NCI-H1417 treated with DMSO at 0.1 percent for 48 hours (cell line): ENCODE measurements at places on chromosomes 2 and 18.

GRCh38 chr18:58438958-58439300 lies 190.0 kb downstream of the ALPK2 start:
- DNase-seq = no peak

DNA sequence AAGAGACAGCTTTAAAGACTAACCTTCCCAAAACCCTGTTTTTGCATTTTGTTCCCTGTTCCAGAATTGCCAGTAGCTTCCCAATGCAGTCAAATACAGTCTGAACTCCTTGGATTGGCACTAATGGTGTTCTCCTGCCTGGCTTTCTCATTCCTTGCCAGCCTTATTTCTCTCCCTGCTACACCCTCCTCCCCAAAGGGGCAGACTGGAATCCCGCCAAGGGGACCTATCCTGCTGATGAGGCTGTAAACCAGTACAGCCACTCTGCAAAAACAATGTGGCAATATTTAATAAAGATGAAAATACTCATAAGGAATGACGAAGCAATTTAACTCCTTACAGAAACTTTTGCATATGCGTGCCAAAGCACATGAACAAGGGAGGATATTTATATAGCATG lies 4.5 kb upstream of the SLC4A5 start:
- no peak for DNase-seq

DNA sequence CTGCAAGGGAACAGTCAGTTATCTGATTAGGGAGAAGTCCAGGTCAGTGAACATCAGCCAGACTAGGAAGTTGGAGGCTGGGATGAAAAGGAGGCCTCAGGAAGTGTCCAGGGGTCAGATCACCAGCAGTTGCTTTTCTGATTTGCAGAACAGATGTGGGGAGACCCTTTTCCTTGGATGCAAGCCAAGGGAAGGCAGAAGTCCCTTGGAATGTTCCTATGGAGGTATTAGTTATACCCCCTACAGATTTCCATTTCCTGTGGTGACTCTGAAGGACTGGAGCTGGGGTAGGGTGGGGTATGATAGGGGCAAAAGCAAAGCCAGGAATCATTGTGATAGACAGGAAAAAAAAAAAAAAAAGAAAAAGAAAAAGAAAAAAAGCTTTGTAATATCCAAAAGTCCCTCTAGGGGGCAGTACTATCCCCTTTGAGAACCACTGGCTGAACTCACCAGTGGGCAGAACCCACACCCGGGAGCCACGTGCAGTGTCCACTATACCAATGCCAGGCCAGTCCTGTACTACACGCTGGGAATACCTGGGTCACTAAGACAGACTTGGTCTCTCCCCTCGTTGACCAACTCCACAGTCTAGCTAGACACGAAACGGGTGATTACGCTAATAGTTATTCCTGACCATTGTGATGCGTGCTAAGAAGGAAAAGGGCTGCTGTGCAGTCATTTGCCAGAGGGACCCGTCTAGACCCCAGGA lies 7.4 kb downstream of the DYSF start:
- no peak for DNase-seq

DNA sequence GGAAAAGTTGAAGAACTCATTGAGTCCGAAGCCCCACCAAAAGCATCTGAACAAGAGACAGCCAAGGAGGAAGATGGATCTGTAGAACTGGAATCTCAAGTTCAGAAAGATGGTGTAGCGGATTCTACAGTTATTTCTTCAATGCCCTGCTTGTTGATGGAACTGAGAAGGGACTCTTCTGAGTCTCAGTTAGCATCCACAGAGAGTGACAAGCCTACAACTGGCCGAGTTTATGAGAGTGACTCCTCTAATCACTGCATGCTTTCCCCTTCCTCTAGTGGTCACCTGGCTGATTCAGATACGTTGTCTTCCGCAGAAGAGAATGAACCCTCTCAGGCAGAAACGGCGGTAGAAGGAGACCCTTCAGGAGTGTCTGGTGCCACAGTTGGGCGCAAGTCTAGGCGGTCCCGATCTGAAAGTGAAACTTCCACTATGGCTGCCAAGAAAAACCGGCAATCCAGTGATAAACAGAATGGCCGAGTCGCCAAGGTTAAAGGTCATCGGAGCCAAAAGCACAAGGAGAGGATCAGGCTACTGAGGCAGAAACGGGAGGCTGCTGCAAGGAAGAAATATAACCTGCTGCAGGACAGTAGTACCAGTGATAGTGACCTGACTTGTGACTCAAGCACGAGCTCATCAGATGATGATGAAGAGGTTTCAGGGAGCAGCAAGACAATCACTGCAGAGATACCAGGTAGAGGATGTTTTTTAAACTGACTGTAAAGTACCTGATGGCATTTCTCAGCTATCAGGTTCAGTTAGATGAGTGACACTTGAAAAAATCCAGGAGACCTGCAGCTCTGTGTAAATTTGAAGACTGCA lies 111.9 kb downstream of the HAUS1 start:
- DNase-seq = no peak

DNA sequence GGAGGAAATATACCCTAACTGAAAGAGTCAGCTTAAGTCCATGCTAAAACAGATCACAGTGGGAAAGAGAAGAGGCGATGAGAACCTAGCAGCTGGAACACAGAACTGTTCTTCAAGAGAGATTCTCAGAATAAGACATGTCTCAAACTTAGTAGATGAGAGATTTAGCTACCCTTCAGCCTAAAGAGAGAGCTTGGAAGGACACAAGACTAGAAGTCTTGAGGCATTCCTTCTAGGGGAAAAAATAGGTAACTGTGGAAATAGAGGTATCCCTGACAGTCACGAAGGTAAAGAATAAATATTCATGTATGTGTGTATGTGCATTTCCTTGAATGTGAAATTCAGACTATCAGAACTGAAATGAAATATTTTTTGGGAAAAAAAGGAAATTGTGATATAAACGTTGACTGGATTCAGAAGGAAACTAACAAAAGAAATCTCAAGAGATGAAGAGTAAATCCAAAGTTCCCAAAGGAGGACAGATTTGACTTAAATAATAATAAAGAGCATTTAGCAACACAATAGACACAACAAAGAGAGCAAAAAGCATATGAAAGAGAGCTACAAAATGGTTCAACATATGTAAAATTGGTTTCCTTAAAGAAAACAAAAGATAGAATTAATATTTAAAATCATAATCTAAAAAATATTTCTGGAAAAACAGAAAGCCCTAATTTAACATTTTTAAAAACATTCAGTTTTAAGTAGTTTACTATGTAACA lies 258.7 kb downstream of the LRP1B start:
- no peak for DNase-seq

DNA sequence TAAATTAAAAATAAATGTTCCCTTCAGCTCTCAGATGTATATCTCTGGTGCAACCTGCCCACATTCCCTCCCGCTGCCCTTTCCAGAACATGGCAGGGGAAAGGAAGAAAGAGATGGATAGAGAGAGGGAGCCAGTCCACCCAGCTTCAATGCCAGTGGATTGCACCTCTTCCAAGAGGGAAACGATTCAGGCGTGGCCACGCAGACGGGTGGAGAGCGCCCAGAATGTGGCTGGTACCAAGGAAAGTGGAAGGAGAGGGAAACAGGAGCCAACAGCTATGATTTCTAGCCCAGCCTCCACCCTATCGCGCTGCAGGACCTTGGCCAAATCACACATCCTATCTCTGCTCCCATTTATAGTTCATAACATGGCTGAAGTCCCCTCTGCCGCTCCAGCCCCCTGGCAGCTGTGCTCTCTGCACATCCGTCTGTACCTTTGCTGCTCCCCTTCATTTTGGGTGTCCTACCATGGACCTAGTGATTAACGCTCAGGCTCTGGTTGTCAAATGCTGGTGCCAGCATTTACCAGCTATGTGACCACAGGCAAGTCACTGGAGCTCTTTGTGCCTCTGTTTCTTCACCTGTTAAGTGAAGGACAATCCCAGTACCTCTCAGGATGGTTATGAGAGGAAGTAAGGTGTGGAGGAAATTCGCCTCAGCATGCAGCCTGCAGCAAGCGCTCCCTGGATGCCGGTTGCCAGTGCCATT lies 66.5 kb downstream of the SFXN5 start:
- DNase-seq = no peak

GRCh38 chr18:25284861-25285550 lies 67.0 kb downstream of the ZNF521 start:
- DNase-seq = no peak

- DNase-seq = no peak
These were observed 9.5 kb upstream of the TRPM8 start for GRCh38 chr2:233907627-233908026.

DNA sequence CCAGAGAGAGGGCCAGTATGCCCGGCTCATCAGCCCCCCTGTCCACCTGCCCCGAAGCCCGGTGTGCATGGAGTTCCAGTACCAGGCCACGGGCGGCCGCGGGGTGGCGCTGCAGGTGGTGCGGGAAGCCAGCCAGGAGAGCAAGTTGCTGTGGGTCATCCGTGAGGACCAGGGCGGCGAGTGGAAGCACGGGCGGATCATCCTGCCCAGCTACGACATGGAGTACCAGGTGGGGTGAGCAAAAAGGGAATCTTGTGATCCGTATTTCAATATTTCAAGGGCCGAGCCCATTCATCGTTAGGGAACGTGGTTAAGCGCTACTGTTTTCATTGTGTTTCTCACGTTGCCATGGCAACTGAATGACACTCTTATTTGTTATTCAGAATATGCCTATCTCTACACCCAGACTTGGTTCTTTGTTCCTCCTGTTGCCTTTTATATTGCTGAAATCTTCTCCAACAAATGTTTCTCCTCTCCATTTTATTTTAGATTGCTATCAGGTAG lies 81.5 kb downstream of the NRP2 start:
- no peak for DNase-seq

GRCh38 chr2:115757286-115757685 lies 1314.8 kb downstream of the DPP10 start:
- DNase-seq = no peak

DNA sequence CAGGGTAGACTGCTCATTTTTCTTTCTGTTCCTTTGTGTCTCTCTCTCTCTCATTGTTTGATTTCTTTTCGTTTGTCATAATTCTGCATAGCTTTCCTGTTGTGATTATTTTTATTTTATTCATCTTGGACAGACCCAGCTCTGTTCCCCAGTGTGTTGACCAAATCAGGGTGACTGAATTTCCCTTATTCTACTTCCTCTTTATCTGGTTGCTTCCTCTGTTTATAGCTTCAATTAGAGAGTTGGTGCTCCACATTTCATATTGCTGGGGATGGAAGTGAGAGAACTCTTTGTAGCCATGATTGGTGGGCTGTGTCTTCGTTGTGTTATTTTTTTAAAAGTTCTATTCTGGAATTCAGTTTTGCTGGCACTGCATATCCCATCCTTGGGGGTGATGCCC lies 19.1 kb downstream of the PROKR1 start:
- DNase-seq = no peak

DNA sequence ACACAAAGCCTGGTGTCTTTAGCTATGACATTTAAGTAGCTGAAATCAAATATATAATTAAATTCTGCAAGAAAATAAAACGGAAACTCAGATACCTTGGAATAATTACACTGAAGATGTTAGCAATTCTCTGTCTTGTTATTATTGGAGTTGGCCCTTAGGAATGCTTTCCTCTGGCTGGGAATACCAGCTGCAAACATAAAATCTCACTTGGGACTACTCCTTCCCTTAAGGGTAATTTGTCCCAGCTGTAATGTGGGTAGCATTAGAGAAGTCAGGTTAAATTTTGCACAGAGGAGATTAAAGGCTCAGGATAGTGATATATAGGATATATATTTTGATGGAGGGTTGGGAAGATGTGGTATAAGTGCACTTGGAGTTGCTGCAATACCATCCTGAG lies 37.3 kb upstream of the GRP start:
- no peak for DNase-seq

- no peak for DNase-seq
These were observed 18.9 kb upstream of the DPP4 start for GRCh38 chr2:162092658-162093556.

DNA sequence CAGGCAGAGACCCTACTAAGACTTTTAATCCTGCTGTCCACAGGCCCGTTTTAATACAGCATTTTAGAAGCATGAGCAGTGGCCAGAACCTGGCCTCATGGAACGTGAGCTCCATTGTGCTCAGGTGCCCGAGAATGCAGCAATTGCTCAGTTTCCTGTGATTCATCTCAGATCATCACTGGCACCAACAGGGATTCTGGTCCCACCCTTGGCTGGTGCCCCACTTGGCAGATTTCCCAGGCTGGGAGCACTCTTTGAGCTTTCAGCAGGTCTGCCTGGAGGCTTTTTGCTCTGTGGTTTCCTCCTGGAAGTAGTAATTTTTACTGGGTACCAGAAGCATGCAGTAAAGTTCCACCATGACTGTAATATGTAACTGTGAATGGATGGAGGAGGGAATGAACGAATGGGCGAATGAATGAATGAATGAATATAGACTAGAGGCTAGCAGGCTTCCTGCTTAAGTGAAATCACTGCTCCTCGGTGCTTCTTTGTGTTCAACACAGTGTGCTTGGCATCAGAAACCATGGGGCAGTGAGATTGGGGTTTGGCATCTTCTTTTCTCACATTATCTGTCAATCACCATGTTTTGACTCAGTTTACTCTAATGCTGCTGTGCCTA lies 312.9 kb downstream of the PRKCE start:
- DNase-seq = no peak

DNA sequence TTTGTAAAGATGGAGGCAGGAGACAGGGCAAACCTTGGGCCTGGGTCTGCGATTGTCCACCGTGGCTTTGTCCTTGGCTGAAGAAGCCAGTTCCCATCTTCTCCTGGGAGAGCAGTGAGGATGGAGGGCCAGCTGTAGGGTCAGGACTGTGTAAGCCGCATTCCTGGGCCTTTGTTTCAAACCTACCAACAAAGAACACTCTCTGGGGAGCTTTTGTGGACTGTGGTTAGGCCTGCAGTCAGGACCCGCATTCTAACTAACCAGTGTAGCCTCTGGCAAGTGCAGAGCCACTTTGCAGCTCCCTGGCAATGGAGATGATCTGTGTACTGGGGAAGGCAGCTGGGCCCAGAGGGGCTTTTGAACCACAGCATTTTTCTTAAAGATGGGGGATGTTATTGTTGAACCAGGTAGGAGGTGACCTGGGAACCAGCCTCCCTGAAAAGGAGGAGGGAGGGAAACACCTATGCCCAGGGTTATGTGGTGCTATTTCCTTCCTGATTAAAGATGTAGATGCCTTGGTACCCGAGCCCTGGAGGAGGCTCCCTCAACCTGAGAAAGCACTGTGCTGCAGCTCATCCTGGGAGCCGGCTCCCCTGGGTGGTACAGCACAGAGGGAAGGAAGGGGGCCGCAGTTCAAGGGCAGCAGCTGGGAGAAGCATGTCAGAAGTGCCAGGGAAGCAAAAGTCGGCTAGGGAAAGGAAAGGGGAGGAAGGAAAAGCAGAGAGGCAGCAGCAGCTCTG lies 12.7 kb upstream of the SMAD4 start:
- DNase-seq = no peak

DNA sequence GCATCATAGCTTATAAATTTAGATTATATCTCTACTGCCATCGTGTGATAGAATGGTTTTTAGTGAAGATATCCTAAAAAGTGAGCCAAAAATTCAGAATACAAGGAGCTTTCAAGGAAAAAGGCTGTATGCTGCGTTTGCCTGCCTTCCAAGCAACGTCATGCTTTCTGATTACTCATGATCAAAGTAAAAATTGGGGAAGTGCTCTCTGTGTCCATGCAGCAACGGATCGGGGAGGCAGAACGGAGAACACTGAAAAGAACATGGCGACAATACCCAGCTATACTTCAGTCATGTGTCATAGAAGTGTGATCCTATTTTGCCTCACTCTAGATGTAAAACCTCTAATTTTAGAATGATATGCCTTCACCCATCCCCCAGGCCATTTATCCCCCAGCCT lies 185.7 kb downstream of the SUCLG1 start:
- no peak for DNase-seq
